NCI-H1694 treated with DMSO at 0.1 percent for 48 hours (cell line): ENCODE measurements at places on chromosomes 12 and 14.

DNA sequence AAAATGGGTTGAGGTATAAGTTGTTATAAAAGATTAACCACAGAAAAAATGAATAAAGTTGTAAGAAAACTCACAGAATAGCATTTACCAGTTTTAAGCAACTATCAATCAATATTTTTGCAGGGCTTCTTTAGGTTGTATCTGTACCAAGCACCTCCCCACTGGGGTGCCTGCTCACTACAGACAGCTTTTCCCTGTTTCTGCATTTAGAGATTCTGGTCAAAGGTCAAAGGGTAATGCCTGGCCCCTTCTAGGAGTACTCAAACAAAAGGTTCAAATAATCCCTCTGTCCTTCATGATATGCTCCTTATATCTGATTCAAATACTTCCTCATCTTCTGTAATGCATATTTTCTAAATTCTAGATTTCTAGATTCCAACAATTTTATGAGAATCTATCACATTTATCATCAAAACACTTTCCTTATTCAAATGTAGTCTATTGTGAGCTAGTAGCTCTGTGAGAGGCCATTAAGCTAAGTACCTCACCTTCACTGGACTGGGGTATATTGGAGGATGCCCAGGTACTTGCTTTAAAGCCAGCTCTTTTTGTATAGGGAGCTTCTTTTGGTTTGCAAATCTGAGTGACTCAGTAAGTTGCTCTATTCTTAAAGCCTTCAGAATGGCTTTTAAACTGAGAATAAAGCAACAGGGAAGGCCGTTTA is 120.7 kb upstream of the PTPRB start:
- DNase-seq: no peak

DNA sequence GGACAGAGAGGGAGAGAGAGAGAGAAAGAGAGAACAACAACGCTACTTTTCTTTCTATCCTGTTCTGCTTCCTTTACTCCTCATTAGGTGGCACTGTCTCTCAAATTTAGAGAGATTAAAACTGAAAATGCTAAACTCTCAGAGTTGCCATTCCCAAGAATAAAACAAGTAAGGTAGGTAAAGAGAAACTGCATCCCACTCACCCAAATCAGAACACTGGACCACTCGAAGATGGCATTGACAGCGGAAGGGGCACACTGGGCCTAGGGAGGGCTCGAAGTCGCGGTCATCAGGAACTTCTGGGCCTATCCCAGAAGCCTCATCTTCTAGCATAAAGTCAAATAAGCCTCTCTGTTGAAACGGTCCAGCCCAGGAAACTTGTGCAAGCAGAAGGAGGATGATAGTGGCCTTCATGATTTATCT is 4.5 kb downstream of the DCN start:
- DNase-seq: peak; percentile 14

- DNase-seq: peak; percentile 31
These were observed 77.9 kb downstream of the SPATA7 start for GRCh38 chr14:88463318-88463717.

- peak; percentile 70 for DNase-seq
These were observed 349.5 kb downstream of the GXYLT1 start for GRCh38 chr12:41795051-41795600.

- DNase-seq: no peak
These were observed 273.7 kb downstream of the NRXN3 start for GRCh38 chr14:78443834-78444233.
